Smooth muscle cell of trachea (primary cell): ENCODE measurements at places on chromosomes 4 and X. TPM values are rescaled to one million over a fixed set of nuclear protein-coding genes. Genes with fewer than 3 reads are reported as not detected.

The HAND2 gene
- total RNA-seq = 0.58 and 0.66 TPM in 2 replicates

The ANXA10 gene
- 1.5 and 4.2 TPM in 2 replicates for total RNA-seq

The GC gene
- total RNA-seq = not detected in 2 replicates

The OTUD6A gene
- total RNA-seq = not detected in 2 replicates

The JCHAIN gene
- 3.6 and 5.8 TPM in 2 replicates for total RNA-seq

The AKAP14 gene
- total RNA-seq = not detected in 2 replicates

The LRCH2 gene
- total RNA-seq = 6.9 and 11.9 TPM in 2 replicates

The GAGE13 gene
- total RNA-seq = not detected in 2 replicates

The GAB1 gene
- total RNA-seq = 12.1 and 12.5 TPM in 2 replicates

The CXCL13 gene
- not detected in 2 replicates for total RNA-seq

The QDPR gene
- total RNA-seq = 13.4 and 34.8 TPM in 2 replicates

The CXXC4 gene
- total RNA-seq = not detected in 2 replicates

The PDGFC gene
- 79.2 and 87.6 TPM in 2 replicates for total RNA-seq

The LIMCH1 gene
- 0.83 and 0.87 TPM in 2 replicates for total RNA-seq

The BST1 gene
- 6.6 and 13.8 TPM in 2 replicates for total RNA-seq

The PDLIM3 gene
- total RNA-seq = 20.8 and 40.9 TPM in 2 replicates

The ABRAXAS1 gene
- total RNA-seq = 23.8 and 26.0 TPM in 2 replicates

The F11 gene
- total RNA-seq = not detected in 2 replicates

The NAP1L2 gene
- 1.5 and 3.1 TPM in 2 replicates for total RNA-seq

The PLAC8 gene
- 0.29 TPM in 1 of 2 replicates, not detected in the other for total RNA-seq

The NDP gene
- total RNA-seq = 0.17 and 0.44 TPM in 2 replicates

The CCKAR gene
- total RNA-seq = 19.4 and 25.2 TPM in 2 replicates
